Kidney glomerular epithelial cell (primary cell): ENCODE measurements at places on chromosomes 6 and 20.

DNA sequence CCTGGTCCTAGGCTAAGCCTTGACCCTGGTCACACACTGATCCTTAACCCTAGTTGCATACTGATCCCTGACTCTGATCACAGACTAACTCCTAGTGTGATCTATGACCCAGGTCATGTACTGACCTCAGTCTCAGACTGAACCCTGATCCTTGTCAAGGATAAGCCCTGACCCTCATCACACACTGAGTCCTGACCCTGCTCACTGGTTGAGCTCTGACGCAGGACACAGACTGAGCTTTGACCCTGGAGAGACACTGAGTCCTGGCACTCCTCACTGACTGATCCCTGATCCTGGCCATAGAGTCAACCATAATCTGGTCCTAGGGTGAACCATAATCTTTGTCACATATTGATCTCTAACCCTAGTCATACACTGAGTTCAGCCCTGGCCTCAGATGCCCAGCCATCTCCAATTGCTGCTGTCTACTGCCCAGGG, 37.9 kb downstream of the KCNB1 start:
- no peak for DNase-seq

GRCh38 chr20:50874111-50874757, 57.0 kb downstream of the ADNP start:
- no peak for DNase-seq

GRCh38 chr6:148972481-148972880, 225.7 kb downstream of the UST start:
- DNase-seq, result no peak

- peak; percentile 17 for DNase-seq
Measured at GRCh38 chr20:24584538-24585356, 115.3 kb downstream of the SYNDIG1 start.

DNA sequence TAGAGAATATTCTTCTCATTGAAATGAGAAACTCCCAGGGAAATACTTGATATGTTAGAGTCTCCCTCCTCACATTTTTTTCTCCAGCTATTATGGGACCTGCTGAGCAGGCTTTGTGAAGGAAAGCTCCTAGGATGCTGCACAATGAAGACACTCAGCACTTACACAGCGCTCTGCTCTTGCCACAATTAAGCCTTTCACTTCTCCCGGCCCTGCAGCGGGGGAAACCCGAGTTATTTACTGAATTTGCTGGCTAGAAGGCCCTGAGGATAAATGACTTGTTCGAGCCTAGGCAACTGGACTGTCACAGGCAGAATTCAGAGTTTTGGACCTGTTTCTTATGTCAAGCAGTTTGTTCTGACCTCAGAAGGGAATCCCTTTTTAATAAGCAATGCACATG, 102.0 kb downstream of the MAP3K7 start:
- DNase-seq, result no peak

DNA sequence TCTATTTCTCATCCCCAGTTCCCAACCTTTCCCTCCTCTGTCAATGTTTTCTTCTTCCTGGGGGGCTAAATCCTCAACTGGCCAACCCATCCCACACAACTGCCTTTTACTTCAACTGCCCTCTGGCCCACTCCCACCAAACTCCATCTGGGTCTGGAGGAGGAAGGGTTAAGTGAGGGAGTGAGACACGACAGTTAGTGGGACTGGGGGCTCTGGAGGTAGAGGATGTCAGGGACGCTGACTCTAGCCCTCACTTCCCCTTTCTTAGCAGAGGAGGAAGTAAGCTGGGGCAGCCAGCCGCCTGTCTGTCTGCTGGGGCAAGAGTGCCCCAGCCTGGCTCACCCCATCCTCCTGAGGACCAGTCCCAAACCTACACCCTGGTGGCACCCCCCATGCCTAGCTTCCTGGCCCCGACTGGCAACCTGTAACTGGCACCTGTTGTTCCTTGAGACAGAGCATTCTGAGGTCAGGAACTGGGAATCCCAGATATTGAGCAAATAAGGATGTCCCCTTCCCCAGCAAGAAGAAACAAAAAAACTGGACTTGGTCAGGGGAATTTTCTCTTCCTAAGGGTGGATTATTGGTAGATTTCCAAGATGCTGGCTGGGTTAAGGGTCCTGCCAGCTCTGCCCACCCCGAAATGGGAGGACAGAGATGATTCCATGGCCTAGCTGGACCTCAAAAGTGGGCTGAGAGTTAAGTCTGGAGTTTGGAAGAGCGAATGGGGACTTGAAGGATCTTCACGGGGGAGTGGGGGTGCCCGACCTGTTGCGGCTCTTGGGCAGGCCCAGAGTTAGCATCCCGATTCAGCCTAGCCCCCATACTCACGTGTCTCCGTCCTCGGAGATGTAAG, 971 bp downstream of the NFKBIE start:
- DNase-seq, result no peak

- no peak for DNase-seq
Measured at GRCh38 chr20:3727401-3728021, 5.0 kb upstream of the HSPA12B start.

GRCh38 chr6:16236631-16237199, 1.7 kb upstream of the GMPR start:
- peak; percentile 46 for DNase-seq

GRCh38 chr20:58054780-58055373, 173.6 kb downstream of the ANKRD60 start:
- DNase-seq, result no peak

GRCh38 chr20:41030531-41031242, 2.1 kb downstream of the TOP1 start:
- DNase-seq, result no peak

- DNase-seq, result no peak
Measured at GRCh38 chr6:124131259-124131658, 327.6 kb downstream of the NKAIN2 start.

DNA sequence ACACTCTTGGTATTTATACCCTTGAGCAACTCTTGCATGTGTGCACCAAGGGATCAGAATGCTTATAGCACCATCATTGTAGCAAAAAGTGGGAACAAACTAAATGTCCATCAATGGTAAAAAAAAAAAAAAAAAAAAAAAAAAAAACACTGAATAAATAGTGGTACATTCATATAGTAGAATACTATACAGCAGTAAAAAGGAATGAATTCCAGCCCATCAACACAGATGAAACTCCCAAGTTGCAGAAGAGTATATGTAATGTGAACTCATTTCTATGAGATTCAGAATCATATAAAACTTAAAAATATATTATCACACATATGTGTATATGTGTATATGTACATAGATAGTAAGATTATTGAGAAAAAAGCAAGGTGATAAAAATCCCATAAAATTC, 291.6 kb downstream of the CLIC5 start:
- DNase-seq, result no peak

- DNase-seq, result no peak
Measured at GRCh38 chr20:45318386-45318939, 10.4 kb upstream of the MATN4 start.

DNA sequence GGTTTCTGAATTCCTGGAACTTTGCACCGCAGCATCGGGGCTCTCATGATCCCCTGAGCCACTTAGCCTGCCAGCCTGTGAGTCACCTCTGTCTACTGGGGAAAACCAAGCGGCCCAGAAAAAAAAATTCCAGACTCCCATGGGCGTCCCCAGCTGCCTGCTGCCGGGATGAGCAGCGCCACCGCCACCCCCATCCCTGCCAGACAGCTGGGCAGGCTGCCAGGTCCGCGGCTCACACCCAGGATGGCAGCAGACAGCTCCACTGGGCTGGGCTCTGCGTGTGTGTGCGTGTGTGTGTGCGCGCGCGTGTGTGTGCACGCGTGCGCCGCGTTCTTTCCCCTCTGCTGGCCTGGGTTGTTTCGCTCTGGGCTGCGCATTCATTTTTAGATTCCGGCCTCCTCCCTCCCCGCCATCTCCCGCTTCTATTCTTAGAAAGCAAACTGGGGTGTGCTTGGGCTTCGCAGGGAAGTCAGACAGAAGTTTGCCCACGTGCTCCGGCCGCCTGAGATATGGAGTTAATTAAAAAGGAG, 38.9 kb upstream of the PMEPA1 start:
- DNase-seq, result peak; percentile 95

DNA sequence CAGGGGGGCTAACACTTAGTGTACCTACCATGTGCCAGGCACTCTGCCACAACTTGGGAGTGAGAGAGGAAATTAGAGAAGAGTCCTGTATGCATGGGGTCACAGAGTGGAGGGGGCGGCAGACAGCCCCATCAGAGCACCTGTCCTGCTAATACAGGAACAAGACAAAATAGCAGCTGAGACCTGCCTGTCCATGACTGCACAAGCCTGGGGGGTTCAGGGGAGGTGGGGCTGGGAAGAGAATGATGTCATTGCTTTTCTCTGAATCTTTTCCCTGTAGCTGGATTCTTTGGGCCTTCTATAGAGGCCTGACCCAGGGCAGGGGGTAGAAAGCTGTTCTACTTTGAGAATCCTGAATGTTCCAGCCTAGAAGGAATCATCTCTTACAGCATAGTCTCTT, 37.4 kb downstream of the FOXP4 start:
- DNase-seq, result no peak

DNA sequence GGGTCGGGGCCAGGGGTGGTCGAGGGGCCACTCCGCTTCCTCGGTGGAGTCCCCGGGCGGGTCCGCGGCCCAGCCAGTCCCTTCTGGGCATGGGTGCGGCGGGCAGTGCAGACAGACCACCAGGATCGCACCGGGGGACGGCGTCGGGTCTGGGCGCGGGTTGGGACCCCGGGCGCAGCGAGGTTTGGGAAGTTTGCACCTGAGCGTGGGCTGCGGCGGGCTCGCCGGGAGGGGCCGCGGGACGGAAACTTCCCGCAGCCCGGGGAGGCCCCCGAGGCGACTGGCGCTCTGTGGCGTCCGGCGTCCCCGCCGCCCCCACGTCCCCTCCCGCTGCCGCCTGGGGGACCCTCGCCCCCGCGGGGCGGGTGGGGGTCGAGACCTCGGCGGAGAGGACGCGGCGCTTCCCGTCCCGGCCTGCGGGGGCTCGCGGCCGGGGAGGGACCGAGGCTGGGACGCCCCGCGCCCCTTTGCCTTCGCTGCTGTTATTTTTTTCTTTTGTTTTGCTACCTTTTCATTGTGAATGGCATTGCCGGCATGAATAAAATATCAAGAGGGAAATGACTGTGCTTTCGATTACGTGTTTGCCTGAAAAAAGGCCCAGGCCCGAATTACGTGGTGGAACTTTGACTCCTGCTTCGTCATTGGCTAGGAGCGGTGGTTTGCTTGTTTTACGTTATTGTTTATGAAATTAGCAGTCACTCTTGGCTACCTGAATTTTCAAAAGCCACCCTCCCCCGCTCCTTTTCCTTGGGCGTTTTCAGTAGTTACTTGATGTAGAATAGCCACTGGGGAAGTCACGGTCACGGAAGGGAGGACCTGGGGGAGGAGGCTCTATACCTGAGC, 703 bp downstream of the SNX9 start:
- peak; percentile 70 for DNase-seq

DNA sequence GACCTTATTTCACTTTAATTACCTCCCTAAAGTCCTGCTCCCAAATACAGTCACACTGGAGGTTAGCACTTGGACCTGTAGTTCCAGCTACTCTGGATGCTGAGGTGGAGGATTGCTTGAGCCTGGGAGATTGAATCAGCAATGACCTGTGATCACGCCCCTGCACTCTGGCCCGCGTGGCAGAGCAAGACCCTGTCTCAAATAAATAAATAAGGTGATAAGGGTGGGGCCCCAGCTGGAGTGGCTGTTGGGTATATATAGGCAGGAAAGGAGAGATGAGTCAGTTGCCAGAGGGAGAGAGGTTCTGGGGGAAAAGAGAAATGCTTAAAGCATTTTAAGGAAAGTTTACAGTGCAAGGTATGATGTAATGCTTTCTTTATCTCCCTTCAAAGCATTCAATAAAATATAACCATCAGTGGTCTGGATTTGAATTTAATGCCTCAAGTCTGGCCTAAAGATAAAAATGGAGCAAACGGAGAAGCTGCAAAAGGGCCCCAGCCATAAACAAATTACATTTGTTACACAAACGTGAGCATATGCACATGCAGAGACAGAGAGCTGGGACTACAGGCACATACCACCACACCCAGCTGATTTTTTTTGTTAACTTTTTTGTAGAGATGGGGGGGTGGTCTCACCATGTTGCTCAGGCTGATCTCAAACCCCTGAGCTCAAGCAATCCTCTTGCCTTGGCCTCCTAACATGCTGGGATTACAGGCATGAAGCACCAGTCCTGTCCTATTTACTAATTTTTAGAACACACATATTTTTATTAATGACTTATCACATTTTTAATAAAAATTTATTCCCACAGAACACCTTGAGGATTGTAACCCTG, 6.1 kb upstream of the PM20D2 start:
- DNase-seq, result no peak

DNA sequence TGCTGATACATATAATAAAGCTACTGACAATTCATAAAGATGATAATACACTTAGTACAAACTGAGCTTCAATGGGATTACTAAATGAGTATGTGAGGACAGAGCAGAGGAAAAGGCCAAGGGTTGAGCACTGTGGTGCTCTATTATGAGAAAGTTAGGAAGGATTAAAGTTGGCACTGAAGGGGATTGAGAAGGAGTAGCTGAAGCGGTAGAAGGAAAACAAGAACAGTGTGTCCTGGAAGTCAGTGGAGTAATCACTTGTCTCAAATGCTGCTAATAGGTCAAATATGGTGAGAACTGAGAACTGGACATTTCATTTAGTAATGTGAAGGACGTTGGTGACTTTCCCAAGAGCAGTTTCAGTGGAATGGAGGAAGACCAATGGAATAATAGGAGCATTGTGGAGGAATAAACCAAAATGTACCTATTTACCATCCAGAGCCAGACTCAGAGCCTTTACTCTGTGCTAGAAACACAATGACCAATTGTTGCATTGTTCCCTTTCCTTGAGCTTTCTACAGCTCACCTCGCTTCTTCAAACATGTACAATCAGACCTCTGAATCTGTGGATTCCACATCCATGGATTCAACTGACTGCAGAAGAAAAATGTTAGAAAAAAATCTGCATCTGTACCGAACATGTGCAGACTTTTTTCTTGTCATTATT, 255.9 kb downstream of the LAMA2 start:
- DNase-seq, result no peak

GRCh38 chr20:36916199-36916598, 35.3 kb downstream of the SAMHD1 start:
- no peak for DNase-seq

GRCh38 chr20:36827541-36828279, 48.2 kb upstream of the TLDC2 start:
- no peak for DNase-seq

GRCh38 chr6:46848684-46849360, 55.6 kb downstream of the MEP1A start:
- peak; percentile 72 for DNase-seq

GRCh38 chr6:133187114-133187513, 54.0 kb upstream of the EYA4 start:
- DNase-seq, result no peak

DNA sequence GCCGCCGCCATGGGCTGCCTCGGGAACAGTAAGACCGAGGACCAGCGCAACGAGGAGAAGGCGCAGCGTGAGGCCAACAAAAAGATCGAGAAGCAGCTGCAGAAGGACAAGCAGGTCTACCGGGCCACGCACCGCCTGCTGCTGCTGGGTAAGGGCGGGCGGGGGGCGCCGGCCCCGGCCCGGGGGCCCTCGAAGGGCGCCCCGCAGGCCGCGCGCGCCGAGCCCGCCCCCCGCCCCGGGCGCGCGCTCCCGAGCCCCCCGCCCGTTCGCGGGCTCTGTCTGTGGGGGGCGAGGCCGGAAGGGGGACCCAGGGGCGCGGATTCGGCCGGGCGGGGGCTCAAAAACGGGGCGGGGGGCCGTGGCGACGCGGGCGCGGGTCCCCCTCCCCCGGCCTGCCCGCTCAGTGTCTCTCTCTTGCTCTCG, 39.2 kb downstream of the GNAS start:
- no peak for DNase-seq

- DNase-seq, result no peak
Measured at GRCh38 chr20:57013217-57013616, 253.2 kb downstream of the BMP7 start.
